Non-pigmented ciliary epithelial cell (primary cell): ENCODE measurements at places on chromosomes 5 and 9.

DNA sequence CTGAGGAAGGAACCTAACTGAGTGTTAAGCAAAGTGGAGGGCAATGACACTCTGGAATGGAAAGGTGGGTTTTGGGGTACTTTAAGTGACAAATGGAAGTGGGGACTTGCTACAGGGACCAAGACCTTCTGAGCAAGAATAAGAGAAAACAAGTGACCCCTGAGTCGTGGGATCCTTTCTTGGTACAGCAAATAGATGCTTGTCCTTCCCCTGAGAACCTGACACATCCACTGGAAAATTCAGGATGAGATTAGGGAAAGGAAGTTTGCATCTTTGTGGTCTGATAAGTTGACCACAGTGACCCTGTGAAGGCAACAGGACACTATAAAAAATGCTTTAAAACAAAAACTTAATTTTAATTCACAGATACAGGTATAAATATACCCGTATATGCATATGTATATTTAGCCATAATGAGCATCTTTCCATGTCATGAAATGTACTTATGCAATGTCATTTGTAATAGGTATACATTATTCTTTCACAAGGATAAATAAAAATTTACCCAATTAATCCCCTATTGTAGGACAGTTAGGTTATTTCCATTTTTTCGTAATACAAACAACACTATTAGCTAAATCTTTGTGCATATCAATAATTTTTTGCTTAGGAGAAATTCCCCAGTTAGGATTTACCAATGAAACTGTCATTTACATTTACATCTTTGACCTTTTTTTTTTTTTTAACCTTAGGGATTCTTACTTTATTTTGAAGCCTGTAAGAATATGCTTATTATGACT lies 2.0 kb upstream of the IRF1 start:
- no peak for DNase-seq

- peak; percentile 55 for DNase-seq
These were observed 31.2 kb upstream of the LRRC14B start for GRCh38 chr5:160173-160510.

DNA sequence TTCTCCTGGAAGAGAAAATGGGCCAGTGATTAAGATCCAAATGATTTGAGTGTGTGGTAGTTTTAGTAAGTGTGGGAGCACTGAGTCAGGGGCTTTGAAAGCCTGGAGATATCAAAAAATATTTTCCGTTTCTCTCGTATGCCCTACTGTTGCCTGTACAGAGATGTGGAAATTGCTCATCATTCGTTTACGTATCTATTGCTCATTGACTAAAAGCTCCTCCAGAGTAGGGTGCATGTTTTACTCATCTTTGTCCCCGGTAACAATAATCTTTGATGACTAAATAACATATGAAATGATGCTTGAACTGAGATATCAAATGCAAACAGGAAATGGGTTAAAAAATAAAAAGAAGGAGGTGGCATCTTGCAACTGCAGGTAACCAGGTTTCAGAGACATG lies 114.2 kb upstream of the FST start:
- no peak for DNase-seq

GRCh38 chr9:98887918-98888510 lies 55.7 kb upstream of the COL15A1 start:
- no peak for DNase-seq

GRCh38 chr9:130672933-130673615 lies 8.7 kb downstream of the PRDM12 start:
- no peak for DNase-seq

DNA sequence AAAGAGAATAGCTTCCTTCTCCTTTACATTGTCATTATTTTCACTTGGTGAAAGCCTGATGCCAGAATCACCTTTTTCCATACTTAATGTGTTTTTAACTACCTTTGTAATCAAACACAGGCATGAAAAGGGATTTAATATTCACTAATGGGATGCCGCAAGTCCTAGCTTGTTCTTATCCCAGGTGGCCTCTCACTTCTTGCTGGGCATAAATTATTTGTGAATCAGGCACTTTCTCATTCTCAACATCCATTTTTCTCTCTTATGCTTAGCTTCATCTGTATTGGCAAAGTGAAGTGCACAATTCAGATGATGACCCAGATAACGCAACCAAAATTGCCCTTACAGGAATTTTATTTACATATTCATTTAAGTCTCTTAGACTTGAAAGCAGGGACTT lies 10.9 kb downstream of the ACTL7B start:
- DNase-seq = no peak

GRCh38 chr5:157107508-157107907 lies 1.3 kb downstream of the HAVCR2 start:
- no peak for DNase-seq

GRCh38 chr5:42636425-42636824 lies 120.2 kb upstream of the CCDC152 start:
- DNase-seq = no peak

DNA sequence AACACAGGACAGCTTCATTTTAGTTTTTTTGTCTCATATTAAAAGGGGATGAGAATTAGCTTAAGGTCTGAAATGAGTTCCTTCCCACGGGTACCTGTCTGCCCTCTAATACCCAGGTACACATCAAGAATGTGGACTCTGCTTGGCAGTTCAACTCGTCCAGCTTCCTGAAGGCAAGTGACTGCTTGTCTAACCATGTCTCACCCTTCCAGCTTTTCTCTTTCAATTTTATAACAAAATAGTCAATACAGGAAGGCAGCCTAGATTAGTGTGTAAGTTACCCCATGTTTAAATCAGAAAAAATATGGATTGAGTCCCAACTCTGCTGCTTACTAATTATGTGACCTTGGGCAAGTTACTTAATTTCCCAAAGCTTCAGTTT lies 50.5 kb upstream of the C5orf46 start:
- no peak for DNase-seq
